Stimulated activated CD8-positive, alpha-beta memory T cell treated with anti-CD3 and anti-CD28 coated beads, Interleukin-15, amount 100 ng/mL, for 24 hours (primary cell): ENCODE measurements at places on chromosomes 16 and 17.

GRCh38 chr17:1566505-1567199 is 4.1 kb upstream of the PITPNA start:
- no peak for DNase-seq

- no peak for DNase-seq
These were observed 2333.3 kb downstream of the TP53TG3F start for GRCh38 chr16:35792516-35793285.

DNA sequence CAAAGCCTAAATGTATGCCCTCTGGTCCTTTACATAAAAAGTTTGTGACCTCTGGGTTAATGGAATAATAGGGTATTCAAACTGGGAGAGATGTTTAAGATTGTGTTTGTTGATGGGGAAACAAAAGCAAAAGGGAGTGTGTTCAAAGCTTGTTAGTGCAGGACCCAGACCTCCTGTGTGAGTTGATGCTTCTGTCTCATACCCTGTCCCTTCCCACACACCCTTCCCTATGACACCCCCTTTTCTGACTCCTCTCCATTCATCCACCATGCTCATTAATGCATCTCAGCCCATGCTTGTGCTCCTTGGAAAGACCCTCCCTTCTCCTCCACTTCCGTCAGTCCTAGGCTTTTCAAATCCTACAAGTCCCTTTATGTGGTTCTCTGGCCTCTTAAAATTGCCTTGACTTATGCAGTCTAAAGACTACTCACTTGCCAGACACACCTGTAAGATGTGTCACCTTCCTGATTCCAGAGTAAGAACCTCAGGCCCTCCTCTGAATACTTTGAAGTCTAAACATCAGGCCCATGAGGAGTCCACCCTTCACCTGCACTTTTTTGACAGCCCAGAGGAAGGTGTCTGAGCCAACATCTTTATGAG is 128.0 kb upstream of the CACNG5 start:
- no peak for DNase-seq

GRCh38 chr16:85554114-85554888 is 58.8 kb upstream of the GSE1 start:
- DNase-seq, result no peak

DNA sequence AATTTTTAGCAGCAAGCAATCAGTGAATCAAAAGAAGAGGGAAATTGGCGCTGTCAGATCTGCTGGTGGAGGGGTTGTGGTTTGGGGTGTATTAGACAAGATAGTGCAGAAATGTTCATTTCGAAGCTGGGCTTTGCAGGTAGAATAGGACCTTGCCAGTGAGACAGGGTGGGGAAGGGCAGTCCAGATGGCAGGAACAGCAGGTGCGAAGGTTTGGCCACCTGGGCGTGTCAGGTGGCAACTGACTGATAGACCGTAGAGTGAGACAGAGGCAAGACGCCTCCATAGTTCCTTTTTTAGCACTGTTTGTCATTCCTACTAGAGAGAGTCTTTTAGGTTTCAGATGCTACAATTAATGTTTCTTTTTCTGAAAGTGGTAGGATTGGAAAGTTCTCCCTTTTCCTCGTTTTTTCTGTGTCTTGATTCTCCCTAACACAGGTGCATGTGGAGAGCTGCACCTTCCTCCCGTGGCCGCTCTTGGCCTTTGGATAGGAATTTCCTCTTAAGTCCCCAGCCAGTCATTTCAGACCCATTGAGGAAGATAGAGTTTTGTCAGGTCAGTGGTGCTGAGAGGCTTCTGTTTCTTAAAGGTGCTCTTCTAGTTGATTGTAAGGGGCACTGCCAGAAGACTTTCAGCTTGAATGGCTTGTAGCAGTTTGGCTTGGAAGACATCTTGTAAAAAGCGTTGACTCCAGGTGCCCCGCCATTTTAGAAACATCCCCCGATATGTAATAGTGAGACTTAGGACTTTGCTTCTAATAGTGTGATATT is 315.6 kb downstream of the SNX29 start:
- no peak for DNase-seq

GRCh38 chr17:77847221-77848085 is 111.0 kb upstream of the TNRC6C start:
- DNase-seq, result no peak
